ENCODE measurements at places on chromosomes 7 and 10.

- H3K36me3 ChIP-seq = peaks cover under 1% of the 10 kb centered on the region
- H3K27ac ChIP-seq = no peak overlapping the region
- DNase-seq = no peak
- H3K4me3 ChIP-seq = no peak overlapping the region
- no peaks in the 10 kb centered on the region for H3K27me3 ChIP-seq
- peaks cover 15% of the 10 kb centered on the region for H3K4me1 ChIP-seq
Measured at GRCh38 chr7:38903057-38903456, 5.9 kb downstream of the VPS41 start.

DNA sequence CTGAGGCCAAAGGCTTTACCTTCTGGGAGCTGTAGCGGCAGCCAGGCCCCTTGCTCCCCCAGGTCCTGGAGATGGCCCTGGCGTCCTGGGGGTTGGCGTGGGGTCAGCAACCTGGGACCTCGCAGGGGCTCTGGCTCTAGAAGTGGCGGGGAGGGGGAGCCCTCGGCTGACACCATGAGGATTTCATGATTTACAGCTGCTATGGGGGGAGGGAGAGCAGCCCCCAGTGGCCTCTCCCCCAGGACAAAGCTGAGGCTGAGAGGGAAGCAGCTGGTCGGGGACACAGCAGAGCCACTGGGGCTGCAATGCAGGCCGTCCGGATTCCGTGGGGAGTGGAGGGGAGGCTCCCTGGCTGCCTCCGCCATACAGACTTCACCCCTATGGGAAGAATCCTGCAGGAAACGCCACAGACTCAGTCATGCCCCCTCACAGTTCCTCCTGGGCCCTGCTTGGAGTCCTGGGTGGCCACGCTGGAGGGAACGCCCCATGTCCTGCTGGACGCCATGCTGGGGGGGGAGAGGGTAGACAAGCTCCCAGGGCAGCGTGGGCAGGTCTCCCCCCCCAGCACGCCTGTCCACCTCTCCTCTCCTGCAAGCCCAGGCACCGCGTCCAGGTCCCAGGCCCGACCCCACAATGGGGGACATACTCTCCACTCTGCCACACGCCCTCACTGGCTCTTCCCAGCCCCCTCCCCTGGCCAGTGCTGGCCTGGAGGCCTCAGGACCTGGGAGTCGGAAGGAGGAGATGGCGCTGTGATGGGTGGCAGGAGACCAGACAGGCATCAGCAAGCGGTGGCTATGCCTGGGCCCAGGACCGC lies 243.6 kb downstream of the ELFN1 start:
- H3K36me3 ChIP-seq = no peaks in the 10 kb centered on the region
- H3K4me3 ChIP-seq = no peak overlapping the region
- H3K27me3 ChIP-seq = no peaks in the 10 kb centered on the region
- H3K4me1 ChIP-seq = no peaks in the 10 kb centered on the region
- DNase-seq = no peak
- no peak overlapping the region for H3K27ac ChIP-seq

DNA sequence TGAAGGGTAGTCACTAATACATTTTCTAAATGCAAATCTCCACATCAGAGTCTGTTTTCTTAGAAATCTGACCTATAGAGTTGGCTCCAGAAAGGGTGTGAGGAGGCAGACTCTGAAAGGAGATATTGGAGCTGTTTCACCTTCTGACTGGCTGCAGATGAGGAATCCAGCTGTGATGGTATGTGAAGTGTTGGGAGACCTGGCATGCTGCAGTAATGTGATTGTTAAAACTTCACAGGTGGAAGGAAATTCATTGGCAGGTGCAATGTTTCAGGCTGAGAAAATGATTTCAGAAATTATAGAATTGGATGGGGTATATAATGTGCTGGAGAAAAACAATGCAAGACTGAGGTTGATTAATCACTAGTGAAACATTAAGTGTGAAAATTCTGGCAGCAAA lies 1134.0 kb upstream of the LRRN3 start:
- no peaks in the 10 kb centered on the region for H3K4me1 ChIP-seq
- H3K36me3 ChIP-seq = no peaks in the 10 kb centered on the region
- H3K27me3 ChIP-seq = no peaks in the 10 kb centered on the region

- no peak overlapping the region for H3K4me3 ChIP-seq
- peaks cover 31% of the 10 kb centered on the region for H3K4me1 ChIP-seq
- no peak for DNase-seq
- no peaks in the 10 kb centered on the region for H3K36me3 ChIP-seq
- no peaks in the 10 kb centered on the region for H3K27me3 ChIP-seq
Measured at GRCh38 chr10:114607358-114607998, 50.6 kb downstream of the ABLIM1 start.

- H3K27me3 ChIP-seq = no peaks in the 10 kb centered on the region
- no peak overlapping the region for H3K27ac ChIP-seq
- no peak overlapping the region for H3K4me3 ChIP-seq
- no peaks in the 10 kb centered on the region for H3K4me1 ChIP-seq
Measured at GRCh38 chr7:144665689-144666381, 170.0 kb downstream of the TPK1 start.

DNA sequence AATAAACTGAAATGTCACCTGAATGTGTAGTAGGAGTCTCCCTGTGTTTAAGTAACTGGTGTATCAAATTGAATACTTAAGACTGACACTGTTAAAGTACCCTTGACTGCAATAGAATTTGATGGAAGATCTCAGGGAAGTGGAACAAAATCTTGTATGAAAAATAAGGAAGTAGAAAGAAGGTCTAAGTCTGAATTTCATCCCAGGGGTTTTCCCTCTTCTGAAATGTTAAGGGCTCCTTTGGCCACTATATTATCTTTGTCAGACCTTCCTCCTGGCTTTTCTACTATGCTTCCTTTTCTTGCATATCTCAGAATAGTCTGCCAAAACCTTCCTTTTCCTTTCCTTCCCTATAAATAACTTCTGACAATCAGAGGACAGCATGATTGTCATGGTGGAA lies 59.6 kb downstream of the BLNK start:
- H3K36me3 ChIP-seq = no peaks in the 10 kb centered on the region
- no peak for DNase-seq
- H3K27me3 ChIP-seq = no peaks in the 10 kb centered on the region
- no peaks in the 10 kb centered on the region for H3K4me1 ChIP-seq
